Gastrocnemius medialis (tissue), 4 donors: ENCODE measurements at places on chromosomes 5 and 9. TPM values are rescaled to one million over a fixed set of nuclear protein-coding genes. Genes with fewer than 3 reads are reported as not detected.
A peak's percentile ranks its signal among the peaks of the same experiment; 100 is the strongest.

SLC36A2 gene
- total RNA-seq = 15.0 TPM

DNA sequence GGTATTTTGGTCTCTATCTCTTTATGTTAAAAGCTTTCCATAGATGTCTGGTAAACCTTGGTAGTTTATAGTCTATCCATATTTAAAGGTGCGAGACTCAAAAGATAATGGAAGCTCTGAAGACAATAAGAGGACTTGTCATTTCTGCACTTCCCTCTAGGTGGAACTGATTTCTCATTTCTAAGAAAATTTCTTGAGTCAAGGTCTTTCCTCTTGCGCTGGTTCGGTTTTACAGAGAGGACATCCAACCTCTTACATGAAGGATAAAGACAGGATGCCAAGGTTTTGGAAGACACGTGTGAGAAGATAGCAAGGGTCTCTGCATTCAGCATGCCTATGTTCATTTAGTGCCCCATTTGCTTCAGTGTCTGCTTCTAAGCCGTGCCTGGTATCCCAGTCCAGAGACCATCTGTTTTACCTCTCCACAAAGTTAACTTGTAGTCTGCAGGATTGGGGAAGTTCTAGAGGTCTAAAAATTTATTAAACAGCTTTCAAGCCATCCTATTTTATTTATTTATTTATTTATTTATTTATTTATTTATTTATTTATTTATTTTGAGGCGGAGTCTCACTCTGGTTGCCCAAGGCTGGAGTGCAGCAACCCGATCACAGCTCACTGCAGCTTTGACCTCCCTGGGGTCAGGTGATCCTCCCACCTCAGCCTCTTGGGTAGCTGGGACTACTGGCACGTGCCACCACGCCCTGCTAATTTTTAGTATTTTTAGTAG, 41.6 kb downstream of the KIAA1191 start:
- H3K4me1 ChIP-seq = no peaks in the 10 kb centered on the region
- H3K27me3 ChIP-seq = no peaks in the 10 kb centered on the region
- no peak for DNase-seq
- no peak overlapping the region for H3K4me3 ChIP-seq

PAEP gene
- not detected for total RNA-seq

DNA sequence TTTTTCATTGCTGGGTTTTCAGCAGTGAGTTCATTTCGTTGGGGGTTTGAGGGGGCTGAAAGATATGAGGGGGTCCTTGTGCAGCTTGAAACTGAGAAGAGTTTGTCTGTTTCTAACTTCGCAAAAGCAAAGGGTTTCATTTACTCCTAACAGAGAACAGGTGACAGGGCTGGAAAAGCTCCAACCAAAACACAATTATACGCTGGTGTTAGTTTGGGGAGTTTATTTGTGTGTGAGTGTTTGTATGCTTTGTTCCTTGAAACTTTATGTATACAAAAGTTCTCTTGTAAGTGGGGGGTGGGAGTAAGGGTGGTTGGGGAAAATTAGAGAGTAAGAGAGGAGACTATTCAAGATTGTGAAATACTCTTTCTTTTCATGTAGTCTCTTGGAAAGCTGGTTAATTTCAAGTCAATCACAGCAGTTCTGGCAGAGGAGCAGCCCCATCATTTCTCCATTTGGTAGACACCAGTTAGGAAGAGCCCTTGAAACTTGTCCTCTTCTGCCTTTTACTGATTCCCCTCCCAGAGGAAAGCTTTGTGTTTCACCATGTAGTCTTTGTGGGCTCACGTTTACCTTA, 881 bp downstream of the TNFAIP8 start:
- peaks cover 18% of the 10 kb centered on the region for H3K27me3 ChIP-seq
- DNase-seq = no peak
- no peaks in the 10 kb centered on the region for H3K4me1 ChIP-seq
- no peaks in the 10 kb centered on the region for H3K36me3 ChIP-seq

PRDM9 gene
- total RNA-seq = not detected

SPINK13 gene
- not detected for total RNA-seq

SPINK4 gene
- total RNA-seq = not detected

GRCh38 chr9:95509851-95510708, 6.7 kb downstream of the PTCH1 start:
- peaks cover 4% of the 10 kb centered on the region for H3K4me1 ChIP-seq
- no peaks in the 10 kb centered on the region for H3K27me3 ChIP-seq
- no peaks in the 10 kb centered on the region for H3K36me3 ChIP-seq
- H3K27ac ChIP-seq = peak overlapping the region; percentile 94
- peak overlapping the region; percentile 79 for H3K4me3 ChIP-seq

DNA sequence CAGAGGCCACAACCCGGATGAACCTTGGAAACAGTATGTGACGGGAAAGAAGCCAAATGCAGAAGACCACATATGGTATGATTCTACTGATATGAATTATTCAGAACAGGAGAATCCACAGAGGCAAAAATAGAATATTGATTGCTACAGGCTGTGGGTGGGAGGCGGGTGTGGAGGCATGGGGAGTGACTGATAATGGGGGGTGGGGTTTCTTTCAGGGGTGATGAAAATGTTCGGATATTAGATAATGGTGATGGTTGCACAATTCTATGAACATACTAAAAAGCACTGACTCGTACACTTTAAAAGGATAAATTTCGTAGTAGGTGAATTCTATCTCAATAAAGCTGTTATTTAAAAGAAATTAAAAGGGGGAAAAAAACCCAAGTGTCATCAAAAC, 10.7 kb downstream of the IL4 start:
- no peak for DNase-seq
- H3K36me3 ChIP-seq = no peaks in the 10 kb centered on the region
- H3K27me3 ChIP-seq = no peaks in the 10 kb centered on the region
- H3K4me1 ChIP-seq = no peaks in the 10 kb centered on the region
- H3K4me3 ChIP-seq = no peak overlapping the region

DNA sequence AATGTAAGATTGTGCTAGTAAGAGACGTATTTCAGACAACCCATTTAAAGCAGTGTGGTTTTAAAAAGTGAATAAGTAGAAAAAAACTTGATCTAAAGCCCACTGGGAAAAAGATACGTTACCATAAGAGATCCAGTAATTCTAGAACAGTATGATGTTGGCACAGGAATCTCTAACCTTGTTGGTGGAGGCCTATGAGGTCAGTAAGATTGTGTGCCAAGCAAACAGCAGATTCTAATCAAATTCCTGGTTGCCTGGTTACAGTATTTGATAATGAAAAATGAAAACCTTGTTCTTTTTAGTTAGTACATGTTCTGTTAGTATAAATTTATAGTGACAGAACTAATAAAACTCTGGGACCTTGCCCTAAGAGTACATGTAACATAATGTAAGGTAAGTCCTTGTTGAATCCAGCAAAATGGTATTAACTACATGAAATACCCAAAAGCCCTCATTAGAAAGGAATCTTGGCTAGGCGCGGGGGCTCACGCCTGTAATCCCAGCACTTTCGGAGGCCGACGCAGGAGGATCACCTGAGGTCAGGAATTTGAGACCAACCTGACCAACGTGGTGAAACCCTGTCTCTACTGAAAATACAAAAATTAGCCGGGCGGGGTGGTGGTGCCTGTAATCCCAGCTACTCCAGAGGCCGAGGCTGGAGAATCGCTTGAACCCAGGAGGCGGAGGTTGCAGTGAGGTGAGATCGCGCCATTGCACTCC, 33.2 kb upstream of the DMXL1 start:
- no peaks in the 10 kb centered on the region for H3K36me3 ChIP-seq
- DNase-seq = no peak
- H3K27me3 ChIP-seq = no peaks in the 10 kb centered on the region

MOB3B gene
- 3.4 TPM for total RNA-seq

NTRK2 gene
- total RNA-seq = 1.3 TPM

RNF180 gene
- total RNA-seq = 14.3 TPM

DNA sequence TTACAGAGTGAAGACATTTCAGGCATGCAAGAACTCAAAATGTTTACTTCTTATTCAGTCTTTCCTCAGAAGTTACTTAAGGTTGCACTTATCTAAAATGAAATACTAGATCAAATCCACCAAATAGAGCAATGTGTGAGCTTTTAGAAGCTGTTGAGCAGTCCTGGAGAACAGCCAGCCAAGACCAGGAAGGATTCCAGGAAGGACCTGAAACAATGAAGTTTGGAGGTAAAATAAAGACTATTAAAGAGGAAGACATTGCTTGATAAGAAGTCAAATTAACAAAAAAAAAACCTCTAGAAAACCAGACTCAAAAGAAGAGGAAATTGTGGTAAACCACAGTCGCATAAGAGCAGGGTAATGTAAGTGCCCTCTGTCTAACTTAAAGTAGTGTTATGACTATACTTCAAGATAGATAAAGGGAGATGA, 156.2 kb upstream of the S1PR3 start:
- no peak for DNase-seq
- no peak overlapping the region for H3K27ac ChIP-seq
- H3K4me1 ChIP-seq = no peaks in the 10 kb centered on the region
- H3K36me3 ChIP-seq = no peaks in the 10 kb centered on the region
- no peak overlapping the region for H3K4me3 ChIP-seq
- H3K27me3 ChIP-seq = no peaks in the 10 kb centered on the region

IL9 gene
- total RNA-seq = not detected

- no peaks in the 10 kb centered on the region for H3K36me3 ChIP-seq
- no peak overlapping the region for H3K4me3 ChIP-seq
- H3K4me1 ChIP-seq = peaks cover 47% of the 10 kb centered on the region
- H3K27ac ChIP-seq = no peak overlapping the region
Observed at GRCh38 chr5:36950586-36951457, 74.3 kb downstream of the NIPBL start.

- H3K27ac ChIP-seq = no peak overlapping the region
- H3K4me3 ChIP-seq = no peak overlapping the region
- H3K4me1 ChIP-seq = peaks cover 10% of the 10 kb centered on the region
- no peak for DNase-seq
Observed at GRCh38 chr5:125526966-125527365, 780.5 kb upstream of the ZNF608 start.

- no peak overlapping the region for H3K27ac ChIP-seq
- no peaks in the 10 kb centered on the region for H3K4me1 ChIP-seq
- no peaks in the 10 kb centered on the region for H3K36me3 ChIP-seq
- DNase-seq = no peak
- no peak overlapping the region for H3K4me3 ChIP-seq
- H3K27me3 ChIP-seq = no peaks in the 10 kb centered on the region
Observed at GRCh38 chr5:21173526-21173925, 1185.5 kb upstream of the CDH18 start.

DNA sequence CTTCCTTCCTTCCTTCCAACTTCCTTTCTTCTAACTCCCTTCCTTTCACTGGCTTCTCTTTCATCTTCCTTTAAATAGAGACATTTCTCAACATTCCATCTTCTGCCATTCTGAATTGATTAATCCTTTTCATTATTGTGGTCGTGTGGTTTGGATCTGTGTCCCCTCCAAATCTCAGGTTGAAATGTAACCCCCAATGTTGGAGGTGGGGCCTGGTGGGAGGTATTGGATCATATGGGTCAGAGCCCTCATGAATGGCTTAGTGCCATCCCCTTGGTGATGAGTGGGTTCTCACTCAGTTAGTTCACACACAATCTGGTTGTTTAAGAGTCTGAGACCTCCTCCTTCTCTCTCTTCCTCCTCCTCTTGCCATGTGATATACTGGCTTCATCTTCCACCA, 130.9 kb upstream of the SV2C start:
- no peaks in the 10 kb centered on the region for H3K27me3 ChIP-seq
- no peaks in the 10 kb centered on the region for H3K4me1 ChIP-seq
- DNase-seq = no peak
- H3K4me3 ChIP-seq = no peak overlapping the region
- no peak overlapping the region for H3K27ac ChIP-seq
- H3K36me3 ChIP-seq = no peaks in the 10 kb centered on the region

DNA sequence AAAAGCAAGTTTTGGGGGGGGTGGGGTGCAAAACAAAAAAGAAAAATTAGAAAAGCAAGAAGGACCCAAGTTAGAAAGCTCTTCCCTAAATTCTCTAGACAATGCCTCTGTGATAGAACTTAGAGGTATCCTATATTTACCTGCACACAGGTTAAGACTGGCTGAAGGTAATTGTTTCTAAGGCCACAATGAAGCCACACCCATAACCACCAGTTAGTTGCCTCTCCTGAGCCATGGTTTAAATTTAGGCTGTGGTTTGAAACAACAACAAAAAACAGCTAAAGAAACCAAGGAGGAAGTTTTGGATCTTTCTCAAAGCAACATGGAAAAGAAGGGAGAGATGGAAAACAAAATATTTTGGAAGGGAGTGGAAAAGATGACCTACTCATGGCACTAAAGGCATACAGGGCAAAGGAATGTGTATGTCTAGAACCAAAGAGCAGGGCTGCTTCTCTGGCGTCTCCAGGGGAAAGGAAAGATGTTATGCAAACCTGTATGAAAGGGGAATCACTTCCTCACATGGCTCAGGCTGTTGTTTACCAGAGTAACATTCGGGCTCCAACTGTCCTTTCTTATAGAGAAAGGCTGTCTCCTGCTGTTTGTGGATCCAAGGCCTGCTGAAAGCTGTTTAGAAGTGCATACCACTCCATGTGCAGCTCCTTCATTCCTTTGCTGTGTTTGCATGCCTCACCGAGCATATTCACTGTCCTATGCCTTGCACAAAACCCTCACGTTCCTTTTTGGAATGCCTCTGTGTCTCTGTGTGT, 408.9 kb upstream of the MPDZ start:
- H3K36me3 ChIP-seq = no peaks in the 10 kb centered on the region
- H3K27me3 ChIP-seq = no peaks in the 10 kb centered on the region
- H3K4me3 ChIP-seq = no peak overlapping the region

NUTM2G gene
- not detected for total RNA-seq
